Activated naive CD8-positive, alpha-beta T cell treated with anti-CD3 and anti-CD28 coated beads, Interleukin-2, amount 10 ng/mL, durations not matched to agents 7 days and 5 days (primary cell): ENCODE measurements at places on chromosomes 2 and 18. TPM values are rescaled to one million over a fixed set of nuclear protein-coding genes. Genes with fewer than 3 reads are reported as not detected.

DNA sequence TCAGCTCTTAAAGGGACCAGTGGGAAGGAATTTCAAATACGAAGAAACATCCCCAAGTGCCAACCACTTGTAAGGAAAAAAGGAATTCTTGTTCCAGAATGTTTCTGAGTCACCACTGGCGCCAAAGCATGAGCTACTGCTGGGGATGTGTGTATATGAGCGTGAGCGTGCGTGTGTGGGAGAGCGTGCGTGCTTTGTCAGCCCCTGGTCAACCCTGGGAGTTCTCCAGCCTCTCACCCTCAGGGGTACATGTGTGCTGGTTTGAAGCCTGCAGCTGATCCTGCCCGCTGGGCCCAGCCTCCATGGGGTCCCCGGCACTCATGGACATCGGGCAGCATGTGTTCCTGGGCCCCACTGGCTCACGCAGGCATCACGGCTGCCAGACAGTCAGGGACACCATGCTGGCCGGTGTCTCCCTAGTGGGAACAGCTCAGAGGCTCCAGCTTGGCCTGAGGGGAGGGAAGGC lies 17.1 kb downstream of the HS6ST1 start:
- DNase-seq, result no peak

RALBP1 gene
- total RNA-seq, result 60.0 TPM

DNA sequence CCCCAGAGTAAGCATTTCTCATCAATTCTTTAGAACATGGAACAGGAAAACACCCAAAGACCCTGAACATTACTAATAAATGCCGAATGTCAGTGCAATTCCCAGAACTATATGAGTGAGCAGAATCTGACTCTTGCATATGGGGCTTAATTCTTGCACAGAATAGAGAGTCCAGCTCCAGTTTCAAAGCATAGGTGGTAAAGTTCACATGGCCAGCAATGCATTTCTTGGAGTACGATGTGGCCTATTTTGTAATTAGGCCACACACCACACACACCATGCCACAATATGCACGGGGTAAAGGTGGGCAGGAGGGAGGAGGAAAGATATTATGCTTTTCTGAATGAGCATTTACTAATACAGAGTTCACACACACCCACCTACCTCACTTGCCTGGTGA lies 56.5 kb downstream of the PLA2R1 start:
- DNase-seq, result no peak

MC5R gene
- 0.17 TPM for total RNA-seq

GRHL1 gene
- 0.25 TPM for total RNA-seq

SPATA3 gene
- total RNA-seq, result not detected

DNA sequence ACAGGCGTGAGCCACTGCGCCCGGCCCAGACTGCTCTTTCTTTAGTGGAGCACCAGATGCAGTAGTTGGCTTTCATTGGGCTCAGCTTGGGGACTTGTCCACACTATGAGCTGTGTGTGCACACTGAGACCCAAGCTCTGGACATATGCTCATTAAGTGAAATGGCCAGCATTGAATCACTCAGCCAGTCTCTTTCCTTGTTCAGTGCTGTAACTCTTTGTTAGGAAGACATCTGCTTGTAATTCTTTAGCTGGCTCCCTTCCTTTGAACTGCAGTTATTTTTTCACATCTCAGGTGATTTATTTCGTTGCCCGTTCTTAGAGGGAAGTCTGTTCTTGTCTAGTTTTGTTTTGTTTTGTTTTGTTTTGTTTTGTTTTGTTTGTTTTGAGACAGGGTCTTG lies 70.5 kb downstream of the CAB39 start:
- no peak for DNase-seq

IL1F10 gene
- total RNA-seq, result not detected

- no peak for DNase-seq
Measured at GRCh38 chr2:108701208-108701607, 18.1 kb upstream of the RANBP2 start.

FMNL2 gene
- total RNA-seq, result 0.42 TPM

DNA sequence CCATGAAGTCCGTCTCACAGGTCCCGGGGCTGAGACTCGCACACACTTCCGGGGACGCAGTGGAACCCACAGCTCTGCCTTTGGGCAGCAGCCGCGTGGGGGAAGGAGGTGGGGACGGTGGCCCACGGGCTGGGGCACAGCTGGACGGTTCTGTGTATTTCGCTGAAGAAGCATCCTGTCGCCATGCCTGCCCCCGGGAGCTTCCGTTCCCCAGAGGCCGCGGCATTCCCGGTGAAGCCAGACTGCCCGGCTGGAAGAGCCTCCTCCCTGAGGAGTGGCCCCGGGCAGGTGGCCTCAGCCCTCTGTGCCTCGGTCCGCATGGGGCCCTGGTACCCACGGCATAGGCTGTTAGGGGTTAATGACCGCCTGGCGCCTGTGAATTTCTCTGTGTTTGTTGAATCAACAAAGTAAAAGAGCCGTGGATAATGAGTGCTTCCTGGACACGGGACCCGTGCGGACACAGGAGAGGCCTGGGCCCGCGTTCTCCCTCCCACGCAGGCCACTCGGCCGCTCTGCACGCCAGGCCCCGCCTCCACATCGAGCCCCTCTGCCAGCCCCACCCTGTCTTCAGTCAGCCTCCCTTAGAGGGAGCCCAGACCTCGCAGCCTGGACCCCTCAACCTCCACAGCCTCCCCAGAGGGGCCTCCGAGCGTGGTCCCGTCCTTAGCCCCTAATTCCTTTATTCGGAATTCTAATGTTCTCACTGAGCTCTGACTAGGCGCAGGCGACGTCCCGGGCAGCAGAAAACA lies 51.0 kb downstream of the KCNG2 start:
- DNase-seq, result no peak
